Naive thymus-derived CD8-positive, alpha-beta T cell (primary cell): ENCODE measurements at places on chromosomes 3 and 15. TPM values are rescaled to one million over a fixed set of nuclear protein-coding genes. Genes with fewer than 3 reads are reported as not detected.

DNA sequence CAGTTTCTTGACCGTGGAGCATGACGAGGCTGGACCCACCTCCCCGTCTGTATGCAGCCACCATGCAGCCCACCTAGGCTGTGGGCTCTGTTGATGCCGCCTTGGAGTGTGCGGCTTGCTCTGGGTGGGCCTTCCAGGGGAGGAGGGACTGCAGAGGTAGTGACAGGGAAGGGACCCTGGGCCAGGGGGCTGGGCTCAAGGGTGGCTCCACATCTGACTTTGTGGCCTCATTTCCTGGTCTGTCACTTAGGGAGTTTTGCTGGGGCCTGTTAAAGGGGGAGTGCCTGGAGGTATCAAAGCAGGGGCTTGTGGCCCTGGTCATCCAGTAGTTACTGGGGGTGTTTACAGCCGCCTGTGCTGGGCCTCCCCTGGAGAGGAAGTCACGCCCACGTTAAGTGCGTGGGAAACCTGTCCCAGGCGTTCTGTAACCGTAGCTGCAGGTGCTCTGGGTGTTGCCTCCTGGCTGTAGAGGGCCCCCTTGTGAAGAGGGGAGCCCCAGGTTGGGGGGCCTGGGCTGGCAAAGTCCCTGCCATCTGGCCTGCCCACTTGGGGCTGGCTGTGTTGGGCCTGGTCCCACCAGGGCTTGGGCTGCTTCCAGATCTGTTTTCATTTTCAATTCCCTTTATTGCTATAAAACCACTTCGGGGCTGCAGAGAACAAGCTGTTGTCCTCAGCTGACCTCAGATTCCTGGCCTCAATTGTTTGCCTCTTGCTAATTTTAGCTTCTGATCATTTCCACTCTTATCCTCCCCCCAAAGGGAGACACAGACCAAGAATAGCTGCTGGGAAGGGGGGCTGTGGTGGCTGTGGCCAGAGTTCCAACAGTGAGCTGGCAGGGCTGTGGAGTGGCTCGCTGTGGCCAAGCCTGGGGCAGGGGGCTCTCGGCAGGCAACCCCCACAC lies 26.5 kb downstream of the KLF13 start:
- no peaks in the 10 kb centered on the region for H3K27me3 ChIP-seq
- peaks cover 99% of the 10 kb centered on the region for H3K4me1 ChIP-seq
- peak overlapping the region; percentile 94 for H3K4me3 ChIP-seq
- H3K36me3 ChIP-seq: no peaks in the 10 kb centered on the region
- peak overlapping the region; percentile 96 for H3K27ac ChIP-seq
- peak; percentile 79 for DNase-seq

ADPRH gene
- 1.5 TPM for total RNA-seq

EPHB1 gene
- not detected for total RNA-seq

HYKK gene
- total RNA-seq: 3.8 TPM

GRAMD2A gene
- not detected for total RNA-seq

DNA sequence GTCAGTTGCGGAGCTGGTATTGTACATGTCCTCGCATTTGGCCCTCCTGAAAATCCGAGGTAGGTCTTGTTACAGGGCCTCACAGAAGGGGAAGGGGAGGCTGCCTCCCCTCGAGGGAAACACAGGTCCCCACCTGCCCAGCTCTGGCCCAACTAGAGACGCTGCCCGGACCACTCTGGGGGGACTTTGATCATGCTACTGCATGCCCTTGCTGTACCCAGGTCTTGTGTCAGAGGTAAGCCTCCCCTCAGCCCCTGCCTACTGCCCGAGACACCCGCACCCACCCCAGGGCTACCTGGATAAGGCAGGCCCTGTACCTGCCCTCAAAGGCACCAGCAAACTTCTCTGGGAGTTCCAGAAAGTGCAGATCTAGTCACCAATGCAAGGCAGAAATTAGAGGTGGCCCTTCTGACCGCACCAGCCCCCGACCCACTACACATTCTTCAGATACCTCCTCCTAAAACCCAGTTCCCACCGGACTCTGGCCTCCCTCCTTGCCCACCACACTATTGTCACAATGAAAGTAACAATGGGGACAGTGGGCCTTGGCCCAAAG lies 981 bp upstream of the SCAP start:
- H3K4me3 ChIP-seq: peak overlapping the region; percentile 91
- peaks cover 44% of the 10 kb centered on the region for H3K4me1 ChIP-seq
- peak overlapping the region; percentile 97 for H3K27ac ChIP-seq

- no peak for DNase-seq
- no peaks in the 10 kb centered on the region for H3K4me1 ChIP-seq
- H3K4me3 ChIP-seq: no peak overlapping the region
These were observed 164.5 kb downstream of the EPHB1 start for GRCh38 chr3:134959516-134959915.

DNA sequence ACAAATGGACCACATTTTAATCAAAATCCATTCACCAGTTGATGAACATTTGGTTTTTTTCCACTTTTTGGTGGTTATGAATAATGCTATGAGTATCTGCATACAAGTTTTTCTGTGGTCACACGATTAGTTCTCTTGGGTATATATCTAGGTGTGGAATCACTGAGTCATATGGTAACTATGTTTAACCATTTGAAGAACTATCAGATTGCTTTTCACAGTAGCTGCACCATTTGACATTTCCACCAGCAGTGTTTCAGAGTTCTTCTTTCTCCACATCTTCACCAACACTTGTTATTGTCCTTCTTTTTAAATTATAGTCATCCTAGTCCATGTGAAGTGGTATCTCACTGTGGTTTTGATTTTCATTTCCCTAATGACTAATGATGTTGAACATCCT lies 33.3 kb upstream of the ATG7 start:
- H3K36me3 ChIP-seq: no peaks in the 10 kb centered on the region
- DNase-seq: no peak
- H3K4me3 ChIP-seq: no peak overlapping the region

GRCh38 chr3:32583708-32584107 lies 13.1 kb upstream of the DYNC1LI1 start:
- peaks cover 2% of the 10 kb centered on the region for H3K27me3 ChIP-seq
- no peaks in the 10 kb centered on the region for H3K4me1 ChIP-seq
- H3K36me3 ChIP-seq: no peaks in the 10 kb centered on the region
- H3K4me3 ChIP-seq: no peak overlapping the region

IL1RAP gene
- 10.4 TPM for total RNA-seq

HCLS1 gene
- total RNA-seq: 340 TPM

- H3K36me3 ChIP-seq: no peaks in the 10 kb centered on the region
- no peaks in the 10 kb centered on the region for H3K27me3 ChIP-seq
- H3K4me1 ChIP-seq: no peaks in the 10 kb centered on the region
- H3K4me3 ChIP-seq: no peak overlapping the region
- H3K27ac ChIP-seq: no peak overlapping the region
These were observed 326.6 kb upstream of the ALCAM start for GRCh38 chr3:105040026-105040622.

GRCh38 chr3:56304069-56304468 lies 164.2 kb downstream of the ERC2 start:
- no peak for DNase-seq
- no peak overlapping the region for H3K4me3 ChIP-seq
- no peak overlapping the region for H3K27ac ChIP-seq
- H3K4me1 ChIP-seq: no peaks in the 10 kb centered on the region
- H3K27me3 ChIP-seq: peaks cover 17% of the 10 kb centered on the region

GRCh38 chr3:36459177-36459576 lies 78.9 kb downstream of the STAC start:
- DNase-seq: no peak
- no peaks in the 10 kb centered on the region for H3K36me3 ChIP-seq
- H3K4me1 ChIP-seq: no peaks in the 10 kb centered on the region
- no peak overlapping the region for H3K4me3 ChIP-seq
- H3K27ac ChIP-seq: no peak overlapping the region

EIF5A2 gene
- 14.5 TPM for total RNA-seq

GRCh38 chr3:163939926-163940325 lies 1138.4 kb downstream of the SI start:
- H3K27me3 ChIP-seq: no peaks in the 10 kb centered on the region
- H3K4me1 ChIP-seq: no peaks in the 10 kb centered on the region
- H3K36me3 ChIP-seq: peaks cover 12% of the 10 kb centered on the region
- H3K4me3 ChIP-seq: no peak overlapping the region
- H3K27ac ChIP-seq: no peak overlapping the region

NLGN1 gene
- total RNA-seq: not detected

DNA sequence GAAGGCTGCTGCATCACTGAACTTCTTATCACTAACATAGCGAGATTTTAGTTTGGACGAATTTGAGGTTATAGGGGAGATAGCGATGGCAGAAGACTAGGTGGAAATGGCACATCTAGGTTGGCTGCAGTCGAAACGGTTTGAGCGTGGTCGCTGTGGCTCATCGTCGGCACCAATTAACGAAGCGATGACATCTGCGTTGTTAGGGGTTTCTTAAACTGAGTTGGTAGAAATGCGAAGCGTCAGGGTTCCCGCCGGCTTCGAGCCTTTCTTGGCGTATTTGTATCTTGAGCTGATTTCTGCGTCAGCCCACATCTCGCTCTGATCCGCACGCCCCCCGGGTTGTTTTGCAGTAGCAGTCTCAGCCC lies 319 bp downstream of the LNP1 start:
- no peaks in the 10 kb centered on the region for H3K27me3 ChIP-seq
- peak; percentile 52 for DNase-seq
- peak overlapping the region; percentile 99 for H3K27ac ChIP-seq
- peaks cover 3% of the 10 kb centered on the region for H3K36me3 ChIP-seq
- peaks cover 72% of the 10 kb centered on the region for H3K4me1 ChIP-seq

GRCh38 chr3:78496501-78496900 lies 1271.3 kb downstream of the ROBO1 start:
- H3K4me3 ChIP-seq: no peak overlapping the region
- DNase-seq: no peak
- H3K27ac ChIP-seq: no peak overlapping the region
- no peaks in the 10 kb centered on the region for H3K4me1 ChIP-seq

SAXO2 gene
- 5.1 TPM for total RNA-seq

DNA sequence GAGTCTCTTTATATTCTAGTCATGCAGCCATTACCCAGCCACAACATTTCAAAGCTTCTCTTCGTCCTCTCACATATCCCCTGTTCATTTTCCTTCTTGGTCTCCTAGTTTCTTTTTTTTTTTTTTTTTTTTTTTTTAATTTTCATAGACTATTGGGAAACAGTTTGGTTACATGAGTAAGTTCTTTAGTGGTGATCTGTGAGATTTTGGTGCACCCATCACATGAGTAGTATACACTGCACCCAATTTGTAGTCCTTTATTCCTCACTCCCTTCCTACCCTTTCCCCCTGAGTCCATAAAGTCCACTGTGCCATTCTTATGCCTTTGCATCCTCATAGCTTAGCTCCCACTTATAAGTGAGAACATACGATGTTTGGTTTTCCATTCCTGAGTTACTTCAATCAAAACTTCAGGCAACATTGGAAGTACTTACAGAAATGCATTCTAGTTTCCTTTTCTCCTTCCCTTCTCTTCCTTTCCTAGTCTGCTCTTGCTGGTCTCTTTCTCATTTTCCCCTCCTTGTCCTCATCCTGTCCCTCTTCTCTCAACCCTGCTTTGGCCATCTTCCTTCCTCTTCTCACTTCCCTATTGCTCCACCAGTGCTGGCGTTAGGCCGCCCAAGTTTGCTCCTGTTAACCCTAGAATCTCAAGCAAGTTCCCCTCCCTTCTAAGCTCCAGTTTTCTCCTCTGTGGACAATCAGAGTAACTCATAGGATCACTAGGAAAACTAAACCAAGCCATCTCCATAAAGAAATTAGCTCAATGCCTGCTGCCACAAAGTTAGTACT lies 4.8 kb downstream of the ATP8B4 start:
- peaks cover 19% of the 10 kb centered on the region for H3K27me3 ChIP-seq
- no peak for DNase-seq
- H3K4me1 ChIP-seq: peaks cover 18% of the 10 kb centered on the region
- no peaks in the 10 kb centered on the region for H3K36me3 ChIP-seq

DNA sequence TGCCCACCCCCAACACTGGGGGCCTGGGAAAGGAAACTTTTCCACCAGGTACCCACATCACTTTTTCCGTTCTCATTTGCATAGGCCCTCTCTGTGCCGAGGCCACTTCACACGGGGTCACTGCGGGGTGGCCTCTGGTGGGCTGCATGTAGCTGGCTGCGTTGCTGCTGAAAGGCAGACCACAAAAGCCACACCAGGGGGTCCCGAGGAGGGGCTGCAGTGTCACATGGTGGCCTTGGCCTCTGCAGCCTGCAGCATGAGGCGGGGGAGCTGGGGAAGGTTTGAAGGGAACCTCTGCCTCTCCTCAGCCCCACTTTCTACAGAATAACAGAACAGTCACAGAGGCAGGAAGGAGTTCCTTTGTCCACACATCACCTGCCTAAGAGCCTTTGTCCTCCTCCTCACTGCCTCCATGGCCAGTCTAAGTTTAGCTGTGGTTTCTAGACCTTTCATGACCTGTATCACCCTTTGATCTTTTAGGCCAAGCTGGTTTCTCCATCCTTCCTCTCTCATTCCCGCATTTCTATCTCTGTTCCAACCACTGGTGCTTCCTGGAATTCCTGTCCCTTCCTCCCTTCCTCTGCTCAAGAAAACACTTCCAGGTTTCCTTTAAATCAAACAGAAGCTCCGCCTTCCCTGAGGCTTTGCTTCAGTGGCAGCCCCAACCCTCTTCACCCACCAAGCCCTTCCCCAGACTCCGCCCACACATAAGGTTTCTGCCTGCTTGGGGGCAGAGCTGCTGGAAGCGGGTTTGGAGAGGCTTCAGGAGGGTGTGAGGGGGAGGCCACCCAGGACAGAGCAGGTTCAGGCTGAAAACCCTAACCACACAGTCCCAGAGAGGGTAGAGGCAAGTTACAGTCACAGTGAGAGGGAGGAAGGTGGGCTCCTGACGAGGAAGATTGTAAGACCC lies 150.7 kb upstream of the TLE3 start:
- H3K36me3 ChIP-seq: no peaks in the 10 kb centered on the region
- H3K4me1 ChIP-seq: peaks cover 59% of the 10 kb centered on the region
- H3K27me3 ChIP-seq: no peaks in the 10 kb centered on the region

- peaks cover 57% of the 10 kb centered on the region for H3K4me1 ChIP-seq
- peak; percentile 35 for DNase-seq
- peak overlapping the region; percentile 55 for H3K27ac ChIP-seq
- H3K27me3 ChIP-seq: no peaks in the 10 kb centered on the region
- H3K4me3 ChIP-seq: no peak overlapping the region
- H3K36me3 ChIP-seq: peaks cover 14% of the 10 kb centered on the region
These were observed 165.1 kb downstream of the APBA2 start for GRCh38 chr15:29050870-29051269.

DNA sequence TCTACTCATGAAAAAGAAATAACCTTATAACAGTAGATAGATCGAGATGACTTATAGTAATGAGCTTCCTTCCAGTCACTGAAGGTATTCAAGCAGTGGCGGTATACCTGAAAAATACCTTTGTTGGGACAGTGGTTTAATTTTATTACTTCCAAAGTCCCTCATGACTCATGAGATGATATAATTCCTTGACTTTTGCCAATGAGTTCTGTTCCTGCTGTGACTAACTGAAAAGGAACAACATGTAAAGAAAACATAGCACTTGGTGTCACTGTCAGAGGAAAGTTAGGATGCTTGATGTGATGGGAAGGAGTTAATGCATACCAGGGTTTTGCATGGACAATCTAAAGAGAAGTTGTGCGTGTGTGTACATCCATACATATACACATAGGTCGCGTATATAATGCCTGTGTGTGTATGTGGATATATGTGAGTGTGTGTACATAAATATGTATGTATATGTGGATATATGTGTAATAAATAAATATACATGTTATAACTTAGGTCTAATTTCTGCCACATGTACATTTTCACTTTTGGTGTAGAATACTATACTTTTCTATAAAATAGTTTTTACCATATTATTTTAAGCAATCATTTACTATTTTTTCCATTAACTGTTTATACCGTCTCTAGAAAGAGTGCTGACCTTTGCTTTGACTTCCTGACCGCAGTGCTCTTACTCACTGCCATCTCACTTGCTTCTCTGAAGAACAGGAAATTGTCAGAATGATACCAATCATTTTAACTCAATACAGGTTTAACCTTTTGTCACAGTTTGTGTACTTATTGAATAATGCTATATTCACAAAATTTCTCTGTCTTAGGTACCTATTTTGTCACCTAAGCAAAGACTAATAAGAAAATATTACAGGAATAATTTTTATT lies 12.6 kb upstream of the PAK2 start:
- H3K4me3 ChIP-seq: no peak overlapping the region
- peaks cover 3% of the 10 kb centered on the region for H3K36me3 ChIP-seq
- peak overlapping the region; percentile 63 for H3K27ac ChIP-seq
- no peak for DNase-seq
- no peaks in the 10 kb centered on the region for H3K27me3 ChIP-seq
- peaks cover 3% of the 10 kb centered on the region for H3K4me1 ChIP-seq
